Stimulated activated CD8-positive, alpha-beta memory T cell treated with anti-CD3 and anti-CD28 coated beads, Interleukin-15, amount 100 ng/mL, for 24 hours (primary cell): ENCODE measurements at places on chromosomes 2 and 18.

- DNase-seq = no peak
Measured at GRCh38 chr2:128356127-128356526, 37.5 kb upstream of the HS6ST1 start.

DNA sequence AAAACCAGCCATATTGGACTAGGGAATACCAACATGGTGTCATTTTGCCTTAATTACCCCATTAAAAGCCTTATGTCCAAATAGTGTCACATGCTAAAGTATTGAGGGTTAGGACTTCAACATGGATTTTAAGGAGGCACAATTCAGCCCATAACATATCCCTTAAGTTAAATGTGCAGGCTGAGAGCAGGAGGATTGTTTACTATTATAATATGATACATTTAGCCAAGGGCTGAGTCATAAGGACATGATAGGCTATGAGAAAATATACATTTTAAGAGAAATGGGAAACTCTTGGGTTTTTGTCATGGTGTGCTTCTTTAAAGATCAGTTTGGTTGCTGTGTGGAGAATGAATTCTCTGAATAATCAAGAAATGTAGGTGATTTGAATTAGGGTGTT is 136.8 kb downstream of the RDH14 start:
- no peak for DNase-seq

DNA sequence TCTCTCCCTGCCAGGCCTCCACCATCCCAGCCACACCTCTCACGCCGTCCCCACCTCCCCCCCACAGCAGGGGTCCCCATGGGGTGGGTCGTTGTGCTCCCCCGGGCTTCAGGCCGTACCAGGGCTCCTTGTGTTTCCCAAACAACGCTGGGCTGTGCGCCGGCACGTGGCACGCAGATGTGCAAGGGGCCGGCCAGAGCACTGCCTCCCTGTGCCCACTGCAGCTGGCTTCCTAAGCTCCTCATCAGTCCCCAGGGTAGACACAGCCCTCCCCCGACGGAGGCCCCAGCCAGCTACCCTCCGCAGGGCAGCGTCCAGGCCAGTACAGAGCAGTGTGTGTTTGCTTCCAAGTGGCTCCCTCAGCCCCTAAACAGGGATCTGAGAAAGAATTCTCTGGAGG is 34.0 kb downstream of the BIN1 start:
- DNase-seq = no peak

GRCh38 chr2:221372159-221372884 is 199.8 kb downstream of the EPHA4 start:
- no peak for DNase-seq

DNA sequence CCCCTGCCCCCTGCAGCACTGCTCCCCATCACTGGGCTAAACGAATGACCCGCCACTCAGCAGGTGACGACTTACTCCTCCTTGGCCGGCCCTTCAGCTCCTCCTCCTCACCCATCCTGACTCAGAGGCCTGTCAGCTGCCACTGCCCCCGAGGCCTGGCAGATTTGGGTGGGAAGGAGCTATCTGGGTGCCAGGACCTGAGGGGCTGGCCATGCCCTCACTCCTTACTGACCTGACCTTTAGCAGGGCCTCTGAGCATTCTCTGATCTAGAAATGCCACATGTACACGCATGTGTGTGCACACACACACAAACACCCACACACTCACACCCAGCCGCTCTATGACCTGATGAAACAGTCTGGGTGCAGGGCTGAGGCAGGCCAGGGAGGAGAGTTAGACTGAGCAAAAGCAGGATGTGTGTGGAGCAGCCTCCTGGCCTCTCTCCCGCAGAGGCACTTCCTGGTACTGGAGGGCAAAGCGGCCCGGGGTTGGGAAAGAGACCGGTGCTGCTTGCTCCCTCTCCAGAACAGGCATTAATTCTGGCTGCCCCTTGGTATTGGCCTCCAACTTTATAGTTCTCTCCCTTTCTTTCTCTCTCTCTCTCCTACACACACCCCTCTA is 68.0 kb downstream of the ZFP36L2 start:
- no peak for DNase-seq

DNA sequence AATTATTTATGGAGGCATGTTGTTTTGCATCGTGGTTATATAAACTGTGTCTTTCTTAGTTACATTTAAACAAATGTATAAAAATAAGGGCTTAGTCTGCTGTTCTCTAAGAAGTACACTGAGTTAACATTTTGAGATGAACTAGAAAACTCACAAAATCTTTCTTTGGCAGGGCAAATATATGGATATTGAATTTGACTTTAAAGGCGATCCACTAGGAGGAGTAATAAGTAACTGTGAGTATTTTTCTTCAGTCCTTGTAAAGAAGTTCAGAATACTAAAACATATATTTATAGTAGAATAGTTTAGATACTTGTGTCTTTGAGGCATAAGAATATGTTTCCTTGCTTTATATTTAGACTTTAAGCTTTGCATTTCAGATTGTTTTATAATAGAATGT is 104.8 kb downstream of the MYO1B start:
- DNase-seq = no peak

GRCh38 chr2:15733867-15734673 is 142.4 kb downstream of the DDX1 start:
- no peak for DNase-seq

DNA sequence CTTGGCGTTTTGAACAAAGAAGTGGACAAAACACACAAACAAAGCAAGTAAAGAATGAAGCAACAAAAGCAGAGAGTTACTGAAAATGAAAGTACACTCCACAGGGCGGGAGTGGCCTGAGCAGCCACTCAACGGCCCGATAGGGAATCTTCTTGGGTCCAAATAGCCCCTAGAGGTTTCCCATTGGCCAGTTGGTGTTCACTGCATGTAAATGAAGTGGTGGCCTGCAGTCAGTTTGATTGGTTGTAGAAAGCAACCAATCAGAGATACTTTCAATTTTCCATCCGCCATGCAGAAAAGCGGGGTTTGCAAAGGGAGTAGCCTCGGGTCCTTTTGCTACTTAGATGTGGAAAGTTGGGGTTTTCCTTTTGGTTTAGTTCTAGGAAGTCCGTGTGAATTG is 31.6 kb downstream of the CYBRD1 start:
- no peak for DNase-seq

DNA sequence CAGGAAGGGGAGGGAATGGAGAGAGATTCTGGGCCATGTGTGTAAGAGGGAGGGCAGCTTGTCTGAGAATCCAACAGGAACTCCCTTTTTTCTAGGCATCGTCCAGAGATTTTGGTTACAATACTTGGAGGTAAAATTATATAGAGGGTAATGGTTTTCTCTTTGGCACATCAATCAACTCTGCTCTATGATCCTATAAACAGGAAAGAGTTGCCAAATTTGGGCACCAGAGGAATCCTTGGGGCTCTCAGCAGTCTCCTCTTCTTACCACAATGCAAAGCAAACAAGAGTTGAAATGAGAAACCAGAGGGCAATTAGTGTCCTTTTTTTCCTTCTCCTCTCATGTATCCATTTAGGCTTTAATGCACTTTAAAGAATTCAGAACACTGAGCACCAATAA is 243.4 kb downstream of the SLC8A1 start:
- no peak for DNase-seq

DNA sequence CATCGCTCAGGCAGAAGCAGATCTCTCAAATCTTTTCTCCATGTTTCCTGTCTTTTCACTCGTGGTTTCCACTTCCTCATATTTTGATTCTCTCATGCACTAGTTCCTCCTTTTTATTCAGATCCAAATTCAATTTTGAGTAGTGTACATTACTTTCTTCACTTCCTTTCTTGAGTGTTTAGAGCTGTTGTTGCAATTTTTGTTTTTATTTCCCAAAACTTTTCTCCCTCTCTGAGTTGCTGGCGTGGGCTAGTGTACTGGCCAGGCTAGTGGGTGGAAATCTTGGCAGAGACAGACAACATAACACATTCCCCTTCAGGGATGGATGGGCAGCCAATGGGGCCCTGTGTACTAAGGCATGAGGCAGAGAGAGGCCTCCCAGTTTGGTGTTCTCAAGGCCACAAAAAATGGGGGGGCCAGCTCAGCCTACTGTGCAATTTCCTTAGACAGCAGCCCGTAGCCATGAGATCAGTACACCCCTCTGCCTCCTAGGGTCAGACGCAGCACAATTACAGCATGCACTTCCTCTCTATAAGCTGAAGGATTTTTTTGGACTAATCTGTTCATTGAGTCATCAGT is 145.1 kb upstream of the PID1 start:
- no peak for DNase-seq

DNA sequence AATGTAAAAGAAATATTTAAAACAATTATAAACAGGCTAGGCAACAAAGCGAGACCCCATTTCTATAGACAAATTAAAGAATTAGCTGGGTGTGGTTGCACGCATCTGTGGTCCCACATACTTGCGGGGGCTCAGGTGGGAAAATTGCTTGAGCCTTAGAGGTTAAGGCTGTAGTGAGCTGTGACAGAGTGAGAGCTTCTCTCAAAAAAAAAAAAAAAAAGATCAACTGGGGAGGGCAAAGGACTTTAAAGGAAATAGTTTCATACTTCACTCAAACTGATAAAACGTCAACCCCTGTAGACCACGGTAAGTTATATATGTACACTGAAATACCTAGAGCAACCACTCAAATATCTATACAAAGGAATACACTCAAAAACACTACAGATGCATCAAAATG is 37.5 kb downstream of the MGAT4A start:
- no peak for DNase-seq

GRCh38 chr2:223042704-223043118 is 9.3 kb upstream of the KCNE4 start:
- no peak for DNase-seq

- no peak for DNase-seq
Measured at GRCh38 chr18:10374636-10375293, 79.7 kb upstream of the APCDD1 start.

DNA sequence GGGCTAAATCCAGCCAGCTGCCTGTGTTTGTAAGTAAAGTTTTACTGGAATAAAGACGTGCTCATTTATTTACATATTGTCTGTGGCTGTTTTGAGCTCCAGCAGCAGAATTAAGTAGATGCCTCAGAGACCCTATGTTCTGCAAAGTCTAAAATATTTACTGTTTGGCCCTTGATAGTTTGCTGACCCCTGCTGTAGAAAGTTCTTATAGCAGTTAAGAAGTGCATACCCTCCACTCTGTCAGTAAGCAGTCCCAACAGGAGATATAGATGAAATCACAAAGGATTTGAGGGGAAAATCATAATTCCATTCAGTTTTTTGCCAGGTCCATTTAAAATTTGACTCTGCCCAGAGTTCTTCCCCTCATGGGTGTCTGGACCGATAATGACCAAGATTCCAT is 50.1 kb upstream of the ITM2C start:
- no peak for DNase-seq

DNA sequence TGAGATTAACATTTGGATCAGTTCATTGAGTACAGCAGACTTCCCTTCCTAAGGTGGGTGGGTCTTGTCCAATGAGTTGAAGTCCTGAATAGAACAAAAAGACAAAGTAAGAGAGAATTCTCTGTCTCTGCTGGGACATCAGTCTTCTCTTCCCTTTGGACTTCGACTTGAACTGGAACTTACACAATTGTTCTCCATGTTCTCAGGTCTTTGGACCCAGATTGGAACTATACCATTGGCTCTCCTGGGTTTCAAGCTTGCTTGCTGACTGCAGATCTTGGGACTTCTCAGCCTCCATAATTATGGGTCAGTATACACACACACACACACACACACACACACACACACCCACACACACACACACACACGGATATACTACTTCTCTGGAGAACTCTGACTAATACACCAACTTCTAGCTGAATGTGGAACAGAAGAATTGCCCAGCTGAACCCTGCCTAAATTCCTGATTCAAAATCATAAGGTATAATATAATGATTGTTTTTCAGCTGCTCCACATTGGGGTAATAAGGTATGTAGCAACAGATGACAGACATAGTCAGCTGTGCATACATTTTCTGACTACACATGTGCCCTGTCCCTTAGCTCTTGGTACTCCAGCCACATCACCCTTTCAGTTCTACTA is 214.0 kb downstream of the TGIF1 start:
- no peak for DNase-seq

GRCh38 chr2:9770308-9771100 is 72.8 kb upstream of the TAF1B start:
- DNase-seq = no peak

- no peak for DNase-seq
Measured at GRCh38 chr2:18526429-18526828, 34.0 kb downstream of the RDH14 start.

GRCh38 chr2:203971251-203971650 is 34.7 kb downstream of the ICOS start:
- DNase-seq = no peak

GRCh38 chr2:128026448-128027277 is 1.2 kb downstream of the SAP130 start:
- DNase-seq = no peak

DNA sequence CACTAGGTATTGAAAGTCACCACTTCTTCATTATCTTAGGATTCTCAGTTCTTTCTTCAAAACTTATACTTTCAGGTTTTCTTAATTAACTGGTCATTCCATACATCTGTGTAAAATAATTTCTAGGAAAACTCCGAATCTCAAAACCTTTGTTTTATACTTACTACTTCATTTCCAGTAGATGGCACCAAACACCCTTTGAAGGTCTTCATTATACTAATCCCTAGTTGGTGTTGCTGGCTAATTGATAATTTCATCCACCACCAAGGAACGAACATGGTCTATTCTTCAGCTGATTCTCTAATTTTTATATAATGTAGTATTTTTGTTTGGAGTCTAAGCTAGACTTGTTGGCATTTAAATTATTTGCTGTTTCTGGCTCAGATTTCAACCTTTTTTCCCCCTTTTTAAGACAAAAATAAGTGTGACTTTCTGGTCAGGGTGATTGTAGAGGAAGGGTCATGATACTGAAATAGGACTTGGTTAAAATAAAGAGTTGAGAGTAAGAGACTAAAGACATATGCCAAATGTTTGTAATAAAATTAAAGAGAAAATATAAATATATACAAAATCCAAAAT is 2.8 kb upstream of the MXD1 start:
- DNase-seq = no peak

GRCh38 chr2:46815121-46815802 is 100.3 kb downstream of the MCFD2 start:
- DNase-seq = no peak

GRCh38 chr2:61463769-61464475 is 7.0 kb downstream of the USP34 start:
- no peak for DNase-seq

DNA sequence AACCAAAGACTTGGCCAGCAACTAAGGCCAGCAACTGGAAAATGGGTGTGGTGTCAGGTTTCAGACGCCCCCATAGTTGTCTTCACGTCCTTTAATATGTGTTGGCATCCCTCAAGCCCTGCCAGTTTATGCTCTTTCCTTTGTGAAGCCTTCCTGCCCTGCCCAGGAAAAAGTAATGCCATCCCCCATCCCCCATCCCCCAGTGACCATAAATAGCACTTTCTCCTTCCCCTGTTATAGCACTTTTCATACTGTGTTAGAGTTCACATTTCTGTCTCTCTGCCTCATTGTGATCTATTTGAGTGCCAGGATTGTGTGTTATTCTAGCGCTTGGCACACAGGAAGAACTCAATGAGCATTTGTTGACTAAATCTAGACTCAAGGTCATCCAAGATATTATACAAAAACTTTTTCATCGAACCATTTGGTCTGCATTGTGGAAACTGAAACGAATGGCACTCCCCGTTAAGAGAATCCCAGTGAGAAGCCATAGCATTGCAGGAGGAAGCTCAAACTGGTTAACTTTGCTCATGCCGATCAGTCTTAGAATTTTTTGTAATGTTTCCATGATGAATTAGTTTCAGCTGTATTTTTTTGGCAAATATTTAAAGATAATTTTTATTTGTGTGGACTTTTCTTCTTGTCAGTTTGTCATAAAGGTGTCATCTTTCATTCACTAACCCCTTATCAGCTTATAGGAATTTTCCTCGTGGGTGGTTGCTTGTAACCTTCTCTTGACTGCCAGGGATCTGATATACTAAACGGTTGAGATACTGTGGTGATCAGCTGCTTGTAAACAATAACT is 15.7 kb downstream of the CRIM1 start:
- no peak for DNase-seq

GRCh38 chr2:186058614-186059013 is 320.0 kb downstream of the FSIP2 start:
- DNase-seq = no peak
